ENCODE measurements at places on chromosomes 3 and 15.
A peak's percentile ranks its signal among the peaks of the same experiment; 100 is the strongest.

- DNase-seq, result no peak
These were observed 47.7 kb upstream of the INSYN1 start for GRCh38 chr15:73800662-73801345.

GRCh38 chr3:136141891-136142290 is 54.2 kb downstream of the MSL2 start:
- DNase-seq, result no peak

DNA sequence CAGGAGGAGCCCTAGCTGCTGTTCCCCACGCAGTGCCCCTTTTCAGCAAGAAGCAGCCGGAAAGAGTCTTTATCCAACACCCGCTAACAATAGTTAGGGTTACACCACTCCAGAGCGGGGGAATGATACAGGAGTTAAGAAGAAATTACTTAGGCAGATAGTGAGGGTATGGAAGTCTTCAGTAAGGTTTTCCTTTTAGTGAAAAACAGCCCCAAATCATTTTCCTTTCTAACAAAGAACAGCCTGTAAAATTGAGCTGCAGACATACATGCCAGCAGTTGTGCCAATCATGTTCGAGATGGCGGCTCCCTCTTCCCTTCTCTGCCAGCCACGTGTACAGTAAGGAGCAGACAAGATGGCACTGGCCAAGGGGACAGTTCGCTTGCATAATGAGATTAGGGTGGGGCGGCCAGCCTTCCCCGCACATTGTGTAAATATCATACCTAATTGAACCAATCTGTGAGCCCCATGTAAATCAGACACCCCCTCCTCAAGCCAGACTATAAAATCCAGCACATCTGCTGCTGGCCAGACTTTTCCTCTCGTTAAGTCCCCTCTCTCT is 18.5 kb upstream of the SENP5 start:
- no peak for DNase-seq

GRCh38 chr15:87620393-87620792 is 636.1 kb downstream of the NTRK3 start:
- DNase-seq, result no peak

GRCh38 chr3:10194328-10195071 is 29.8 kb downstream of the IRAK2 start:
- DNase-seq, result peak; percentile 86

GRCh38 chr3:16101295-16102186 is 72.9 kb upstream of the GALNT15 start:
- DNase-seq, result no peak
